ENCODE measurements at places on chromosomes 2 and 18.

DNA sequence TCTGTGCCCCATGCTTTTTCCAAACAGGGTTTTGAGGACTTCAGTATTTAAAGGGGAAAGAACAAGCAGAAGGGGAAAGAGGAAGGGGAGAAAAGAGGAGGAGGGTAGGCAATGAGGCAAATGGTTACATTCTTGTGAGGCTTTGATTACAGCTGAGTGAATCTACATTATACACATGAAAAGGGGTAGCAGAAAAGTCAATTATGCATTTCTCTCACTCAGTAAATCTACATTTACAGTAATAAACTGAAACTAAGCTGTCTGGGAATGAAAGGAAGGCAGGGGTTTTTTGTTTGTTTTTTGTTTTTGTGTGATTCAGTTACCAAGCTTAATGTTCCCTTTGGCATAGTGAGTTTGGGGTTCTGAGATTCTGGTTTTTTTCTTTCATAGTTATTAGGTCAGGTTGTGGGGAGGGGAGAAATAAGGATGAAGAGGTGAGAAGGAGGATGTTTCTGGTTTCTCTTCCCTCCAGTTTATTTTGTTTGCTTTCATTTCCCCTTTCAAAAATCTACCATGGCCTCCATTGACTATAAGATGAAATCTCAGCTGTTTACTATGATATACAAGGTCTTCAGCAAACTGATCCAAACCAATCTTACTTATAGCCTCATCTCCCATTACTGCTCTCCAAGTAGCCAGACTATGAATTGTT lies 18.7 kb downstream of the C18orf63 start:
- no peak for DNase-seq

DNA sequence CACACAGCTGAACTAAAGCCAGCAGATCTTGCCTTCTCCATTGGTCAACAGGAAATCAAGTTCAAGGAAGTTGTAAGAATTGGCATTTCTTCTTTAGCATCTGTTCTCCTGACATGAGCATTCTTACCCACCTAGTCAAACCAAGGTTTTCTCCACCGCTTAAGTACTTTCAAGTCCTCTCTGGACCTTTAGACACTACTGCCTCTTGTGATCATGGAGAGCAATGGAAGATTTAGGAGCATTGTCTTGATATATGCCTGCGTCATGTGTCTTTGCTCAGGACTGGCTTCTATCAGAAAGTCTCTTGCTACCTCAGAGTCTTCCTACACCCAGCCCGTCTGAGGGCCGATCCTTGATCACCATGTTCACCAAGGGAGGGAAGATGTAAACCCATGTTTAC lies 262.2 kb downstream of the PHLPP1 start:
- DNase-seq: no peak

DNA sequence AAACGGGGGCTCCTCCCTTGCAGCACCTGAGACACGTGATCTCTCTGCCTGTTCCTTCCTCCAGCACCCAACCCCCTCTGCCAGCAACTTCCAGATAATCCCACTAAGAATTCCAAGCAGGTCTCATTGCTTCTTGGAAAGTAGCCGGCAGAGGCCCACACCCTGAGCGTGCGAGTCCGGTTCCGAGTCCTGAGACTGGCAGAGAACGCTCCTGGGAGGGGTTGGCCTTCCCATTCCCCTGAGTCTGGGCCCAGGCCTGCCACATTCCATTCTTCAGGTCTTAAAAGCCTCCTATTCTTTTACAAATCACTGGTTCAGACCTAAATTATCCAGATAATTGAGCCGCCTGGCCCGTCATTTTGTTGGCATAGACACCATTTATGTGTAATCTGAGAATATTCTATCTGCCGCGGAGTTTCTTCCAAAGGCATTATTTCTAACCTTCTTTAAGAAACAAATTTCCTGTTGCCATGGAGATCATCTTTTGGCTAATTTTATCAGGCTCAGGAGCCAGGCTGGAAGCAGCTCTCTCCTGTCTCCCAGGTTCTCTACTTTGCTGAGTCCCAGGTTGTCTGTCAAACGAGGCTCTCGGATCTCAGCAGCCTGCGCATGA lies 165.4 kb downstream of the MYCN start:
- no peak for DNase-seq

GRCh38 chr2:119389615-119390306 lies 23.0 kb downstream of the DBI start:
- DNase-seq: peak; percentile 70

- peak; percentile 49 for DNase-seq
These were observed 85.9 kb upstream of the KLF7 start for GRCh38 chr2:207251573-207252192.

DNA sequence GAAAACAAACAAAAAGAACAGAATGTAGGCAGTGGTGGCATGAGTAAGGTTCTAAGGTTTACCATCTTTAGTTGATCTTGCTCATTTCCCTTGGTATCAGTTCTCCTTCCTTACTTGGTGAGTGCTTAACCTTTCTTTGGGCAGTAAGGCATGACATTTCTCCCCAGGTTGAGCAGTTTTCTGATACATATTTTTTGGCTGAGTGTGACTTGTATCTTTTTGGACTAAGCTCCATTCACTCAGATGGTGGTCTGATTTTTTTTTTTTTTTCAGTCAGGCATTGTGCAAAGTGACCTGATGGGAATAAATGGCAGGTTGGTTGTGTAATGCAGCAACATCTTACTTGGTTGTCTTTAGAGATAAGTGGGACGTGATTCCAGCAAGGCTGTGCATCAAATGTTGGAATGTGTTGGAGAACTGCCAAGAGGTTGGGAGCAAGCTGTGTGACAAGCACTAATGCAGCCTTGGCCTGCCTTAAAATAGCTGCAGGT lies 15.1 kb downstream of the SPTBN1 start:
- peak; percentile 75 for DNase-seq

DNA sequence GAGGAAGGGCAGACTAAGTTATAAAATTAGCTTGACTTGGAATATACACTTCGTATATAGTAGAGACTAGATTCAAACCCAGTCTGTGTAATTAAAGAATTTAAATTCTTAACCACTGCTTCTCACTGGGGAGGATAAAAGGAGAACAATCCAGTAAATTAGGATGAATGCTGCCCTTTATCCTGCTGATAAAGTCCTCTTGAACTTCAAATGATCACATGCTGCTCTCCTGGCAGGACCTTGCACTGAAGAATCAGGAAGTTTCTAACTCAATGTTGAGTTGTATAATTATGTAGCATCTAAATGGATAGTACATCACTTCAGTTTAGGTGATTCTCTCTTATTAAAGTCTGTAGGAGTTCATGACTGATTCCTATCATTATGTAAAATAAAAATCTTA lies 1179.7 kb downstream of the DSC3 start:
- no peak for DNase-seq

DNA sequence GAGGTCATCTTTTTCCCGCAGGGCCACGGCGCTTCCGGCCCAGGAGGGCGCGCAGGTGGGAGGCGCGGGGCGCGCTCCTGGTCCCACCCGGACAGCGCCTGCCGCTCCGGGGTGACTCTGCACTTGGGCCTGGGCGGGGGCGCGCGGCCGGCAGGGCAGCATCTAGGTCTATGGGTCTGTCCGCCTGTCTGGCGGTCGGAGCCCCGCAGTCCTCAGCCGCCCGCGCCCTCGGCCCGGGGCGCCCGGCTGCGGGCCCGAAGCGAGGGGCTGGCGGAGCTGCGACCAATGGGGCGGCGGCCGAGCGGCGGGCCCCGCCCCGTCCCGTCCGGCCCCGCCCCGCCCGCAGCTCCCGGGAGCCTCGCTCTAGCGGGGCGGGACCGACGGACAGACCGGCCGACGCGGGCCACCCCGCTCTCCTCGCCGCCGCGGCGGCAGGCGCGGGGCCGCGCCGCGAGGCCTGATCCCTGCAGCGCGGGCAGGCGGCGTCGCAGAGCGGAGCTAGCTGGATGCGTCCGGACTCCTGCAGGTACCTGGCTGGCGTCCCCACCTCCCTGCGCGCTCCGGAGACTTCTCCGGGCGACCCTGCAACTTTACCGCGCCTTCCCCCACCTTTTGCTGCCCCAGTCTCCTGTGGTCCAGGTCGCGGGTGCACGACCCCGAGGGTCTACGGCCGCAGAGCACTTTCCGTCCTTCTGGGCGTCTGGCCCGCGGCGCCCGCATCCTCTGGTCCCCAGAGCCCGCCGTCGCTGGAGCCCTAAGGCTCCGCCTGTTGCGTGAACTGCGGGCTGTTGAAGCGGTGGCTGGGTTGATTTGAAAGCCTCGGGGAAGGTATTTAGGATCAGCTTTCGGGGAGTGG lies at the start of gene KCNS3:
Gene KCNS3 (plus strand): TSS at position 387 of the 856 bp plus-strand sequence. CDS start 52,342 bp downstream, outside the sequence.
- peak; percentile 17 for DNase-seq

DNA sequence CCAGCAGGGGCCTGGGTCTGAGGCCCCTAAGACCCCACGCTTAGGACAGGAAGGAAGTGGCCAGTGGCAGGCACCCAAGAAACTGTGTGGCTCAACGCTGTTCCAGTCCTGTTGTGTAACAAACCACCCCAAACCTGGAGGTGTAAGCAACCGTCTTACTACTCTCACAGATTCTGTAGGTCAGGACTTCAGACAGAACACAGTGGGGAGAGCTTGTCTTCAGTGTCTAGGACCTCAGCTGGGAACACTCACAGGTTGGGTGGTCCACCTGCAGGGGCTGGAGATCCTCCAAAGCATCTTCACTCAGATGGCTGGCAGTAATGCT lies 123.0 kb downstream of the KLHL29 start:
- peak; percentile 48 for DNase-seq

DNA sequence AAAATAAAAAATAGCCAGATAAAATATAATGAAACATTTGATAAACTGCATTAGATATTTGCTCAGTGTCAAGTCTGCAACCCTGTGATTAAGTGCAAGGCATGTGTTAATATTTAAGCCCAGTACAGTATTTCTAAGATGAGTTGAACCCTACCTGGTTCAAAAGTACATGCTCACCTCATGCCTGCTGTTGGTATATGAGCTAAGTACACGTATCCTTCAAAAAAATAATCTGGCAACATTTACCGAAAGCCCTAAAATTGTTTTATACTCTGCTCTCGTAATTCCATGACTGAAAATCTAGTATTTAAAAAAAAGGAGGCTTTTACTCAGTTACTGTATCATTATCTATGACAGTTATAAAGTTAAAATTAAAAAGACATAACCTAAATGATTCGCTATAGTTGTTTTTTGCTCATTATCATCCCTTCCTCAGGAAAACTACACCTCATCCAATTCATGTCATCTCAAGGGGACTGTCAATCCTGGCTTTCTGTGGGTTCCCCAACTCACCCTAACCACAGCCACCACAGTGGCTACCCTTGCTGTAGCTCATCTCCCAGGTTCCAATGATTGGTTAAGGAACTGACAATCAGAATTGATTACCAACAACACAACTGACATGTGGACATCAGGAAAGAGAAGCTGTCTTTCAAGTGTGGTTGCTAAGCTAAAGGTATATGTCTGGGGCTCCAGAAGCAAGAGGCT lies 10.6 kb downstream of the TLK1 start:
- no peak for DNase-seq

DNA sequence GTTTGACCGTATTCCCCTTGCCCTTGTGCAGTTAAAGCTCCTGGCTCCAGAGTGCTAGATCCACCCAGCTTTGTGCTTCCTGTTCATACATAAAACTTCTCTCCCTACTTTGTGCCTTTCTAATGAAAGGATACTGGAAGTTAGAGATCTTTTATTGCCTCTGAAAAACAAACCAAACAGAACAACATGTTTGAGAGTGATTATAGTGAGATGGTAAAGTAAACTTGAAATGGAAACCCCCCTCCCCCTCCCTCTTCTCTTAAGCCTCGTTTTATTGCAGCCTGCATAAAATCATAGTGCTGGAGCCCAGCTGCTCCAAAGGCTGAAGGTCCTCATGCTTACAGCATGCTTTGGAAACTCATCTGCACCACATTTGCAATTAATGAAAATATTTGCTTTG lies 125.1 kb downstream of the TANC1 start:
- peak; percentile 20 for DNase-seq

DNA sequence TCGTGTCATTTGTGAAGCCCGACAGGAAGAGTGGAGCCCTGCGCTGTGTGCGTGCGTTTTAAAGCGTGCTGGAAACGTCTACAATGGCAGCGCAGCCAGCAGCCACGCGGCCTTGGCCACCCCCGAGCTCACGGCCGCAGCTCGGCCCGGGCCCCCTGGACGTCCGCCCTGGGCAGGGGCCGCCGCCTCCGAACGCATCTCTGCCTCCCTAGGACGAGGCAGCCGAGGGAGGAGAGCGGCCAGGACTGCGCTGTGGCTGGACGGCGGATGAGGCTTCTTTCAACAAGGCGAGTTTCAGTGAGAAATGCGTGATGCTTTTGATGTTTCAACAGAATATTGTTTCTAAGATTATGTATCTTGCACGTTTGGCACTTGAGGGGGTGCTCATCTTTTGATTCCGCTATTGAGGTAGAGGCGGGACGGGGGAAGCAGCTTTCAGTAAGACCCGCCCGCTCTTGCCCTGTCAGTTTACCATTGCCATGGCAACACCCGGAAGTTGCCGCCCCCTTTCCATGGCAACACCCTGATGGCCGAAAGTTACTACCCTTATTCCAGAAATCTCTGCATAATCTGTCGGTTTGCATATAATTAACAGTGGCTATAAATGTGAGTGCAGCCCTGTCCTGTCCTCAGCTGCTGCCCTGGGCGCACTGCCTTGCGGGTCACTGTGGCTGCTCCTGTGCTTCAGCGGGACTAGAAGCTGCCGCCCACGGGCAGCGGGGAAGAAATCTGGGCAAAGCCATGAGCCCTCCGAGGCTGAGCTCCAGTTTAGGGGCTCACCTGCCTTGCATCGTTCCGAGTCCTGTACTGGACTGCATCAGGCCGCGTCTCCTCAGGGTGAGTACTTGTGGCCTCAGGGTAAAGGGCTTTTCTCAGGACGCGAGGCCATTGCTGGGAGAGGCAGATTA lies 38.6 kb downstream of the ADNP2 start:
- DNase-seq: peak; percentile 82

DNA sequence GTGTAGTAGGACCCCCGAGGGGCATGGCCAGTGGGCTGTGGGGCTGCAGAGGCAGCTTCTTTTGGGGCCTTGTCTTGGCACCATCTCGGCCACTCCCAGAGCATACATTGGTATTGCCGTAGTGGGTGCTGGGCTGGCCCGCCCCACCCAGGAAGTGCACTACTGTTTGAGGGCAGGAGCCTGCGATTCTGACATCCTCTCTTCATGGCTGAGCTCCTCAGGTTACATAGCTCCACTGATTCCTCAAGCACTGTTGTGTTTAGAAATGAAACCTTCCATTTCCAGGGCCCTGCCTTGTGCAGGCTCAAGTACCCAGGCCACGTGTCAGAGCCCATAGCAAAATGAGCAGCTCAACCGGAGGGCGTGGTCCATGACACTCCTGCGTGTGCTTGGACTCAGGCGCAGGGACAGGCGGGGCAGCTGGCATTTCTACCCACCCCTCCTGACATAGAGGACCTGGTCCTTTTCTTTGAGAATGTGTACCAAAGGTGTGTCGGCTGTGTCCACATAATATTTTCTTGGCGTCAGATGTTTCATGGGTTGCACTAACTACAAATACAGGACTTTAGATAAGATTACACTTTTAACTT lies 67.9 kb downstream of the DGKD start:
- peak; percentile 60 for DNase-seq

DNA sequence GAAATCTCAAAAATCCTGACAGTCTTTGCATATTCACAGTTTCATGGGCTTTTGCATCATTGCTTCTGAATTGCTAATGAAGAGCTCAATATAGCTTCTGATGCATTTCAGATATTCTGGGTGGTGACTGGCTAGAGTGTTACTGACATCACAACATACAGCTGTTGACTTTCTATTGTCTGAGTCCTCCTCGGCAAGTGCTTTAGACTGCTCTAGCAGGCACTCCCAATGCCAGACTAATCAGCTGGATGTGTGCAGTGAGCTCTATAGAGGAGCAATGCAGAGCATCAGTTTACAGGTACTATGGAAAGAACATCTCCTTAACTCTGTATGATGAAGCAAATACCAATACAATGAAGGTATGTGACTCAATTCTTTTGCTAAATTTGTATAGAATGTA lies 54.9 kb downstream of the R3HDM1 start:
- peak; percentile 5 for DNase-seq

- DNase-seq: no peak
These were observed 102.7 kb upstream of the PTPRM start for GRCh38 chr18:7464245-7464966.

GRCh38 chr2:26649322-26649721 lies 8.2 kb upstream of the CIB4 start:
- no peak for DNase-seq
